ENCODE measurements at places on chromosomes 3 and 15.

DNA sequence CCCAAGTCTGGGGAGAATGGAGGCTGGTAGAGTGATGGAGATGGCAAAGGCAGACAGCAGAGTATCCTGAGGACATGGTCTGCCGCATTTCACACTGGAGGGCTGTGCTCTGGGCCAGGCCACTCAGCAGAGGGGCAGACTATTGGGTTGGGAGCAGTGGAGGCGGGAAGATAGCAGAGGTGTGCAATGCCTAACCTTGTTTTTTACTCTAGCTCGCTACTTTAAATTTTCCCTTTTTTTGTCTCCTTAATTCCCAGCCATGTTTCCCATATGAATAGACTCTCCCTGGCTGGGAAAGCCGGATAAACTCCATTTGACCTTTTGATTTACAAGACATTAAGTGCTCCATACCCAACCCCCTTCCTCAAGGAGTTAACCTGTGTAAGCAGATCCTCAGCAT lies 33.5 kb upstream of the ST6GAL1 start:
- no peak for DNase-seq

GRCh38 chr15:28935316-28935715 lies 49.5 kb downstream of the APBA2 start:
- no peak for DNase-seq

DNA sequence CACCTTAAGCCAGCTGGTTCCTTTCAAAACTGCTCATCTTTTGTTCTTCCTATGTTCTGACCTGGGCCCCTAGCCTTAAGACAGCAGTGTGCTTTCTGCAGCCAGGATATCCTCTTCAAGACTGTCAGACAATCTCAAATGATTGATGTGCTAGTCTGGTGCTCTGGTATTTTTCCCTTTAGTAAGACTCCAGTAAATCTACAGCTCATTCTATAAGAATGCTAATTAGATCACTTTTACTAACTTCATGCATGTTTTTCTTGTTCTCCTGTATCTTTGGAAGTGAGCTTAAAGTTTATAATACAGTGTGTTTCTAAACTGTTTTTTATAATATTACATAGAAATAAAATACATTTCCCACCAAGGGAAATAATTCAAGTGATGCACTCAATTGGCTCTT lies 220.9 kb upstream of the NANOGP8 start:
- no peak for DNase-seq

GRCh38 chr15:80934761-80935221 lies 54.8 kb downstream of the MESD start:
- DNase-seq: no peak

DNA sequence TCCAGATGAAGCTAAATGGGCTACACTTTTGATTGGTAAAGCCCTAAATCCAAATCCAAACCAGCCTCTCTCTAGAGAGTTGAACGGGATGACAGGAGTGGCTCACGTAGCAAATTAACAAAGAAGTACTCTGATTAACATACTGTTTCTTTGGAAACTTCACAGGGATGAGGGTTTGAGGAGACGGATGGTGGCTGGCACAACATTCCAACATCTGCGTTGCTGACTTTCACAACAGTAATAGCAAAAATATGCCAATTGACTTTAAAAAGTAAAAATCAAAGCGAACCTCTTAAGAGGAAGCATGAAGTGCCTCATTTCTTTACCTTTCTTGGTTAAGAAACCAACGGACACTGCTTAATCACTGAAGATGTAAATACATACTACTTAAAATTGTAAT lies 181.4 kb downstream of the TBL1XR1 start:
- no peak for DNase-seq

- no peak for DNase-seq
Measured at GRCh38 chr15:81161160-81161673, 27.1 kb downstream of the CFAP161 start.

DNA sequence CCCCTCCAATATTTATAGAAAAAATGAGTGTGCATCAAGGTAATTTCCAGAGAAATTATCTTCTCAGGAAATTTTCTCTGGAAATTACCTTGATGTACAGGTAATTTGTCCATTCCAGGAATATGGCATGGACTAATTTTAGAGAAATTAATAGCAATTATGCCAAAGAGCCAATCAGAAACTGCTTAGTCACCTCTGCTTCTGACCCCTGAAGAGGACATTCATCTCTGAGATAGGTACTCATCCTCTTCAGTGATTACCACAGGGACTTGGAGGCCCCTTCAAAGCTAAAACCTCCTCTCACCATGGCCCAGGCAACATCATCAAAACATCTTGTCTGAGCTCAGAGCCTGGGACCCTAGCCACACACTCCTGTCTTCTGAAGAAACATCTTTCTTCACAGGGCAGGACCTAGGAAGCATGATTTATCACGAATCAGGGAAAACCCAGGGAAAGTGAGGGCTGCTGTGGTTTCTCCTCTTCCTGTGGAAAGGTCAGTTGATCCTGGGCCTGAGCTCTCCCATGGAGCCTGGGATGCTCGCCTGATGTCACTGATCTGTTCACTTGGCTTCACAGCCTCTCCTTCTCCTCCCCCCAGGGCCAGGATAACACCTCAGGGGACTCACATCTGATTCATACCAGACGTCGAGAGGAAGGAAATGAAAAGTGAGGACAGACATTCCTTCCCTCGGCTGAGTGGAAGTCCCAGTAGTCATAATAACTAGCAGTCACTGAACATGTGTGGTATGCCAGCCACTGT lies 210.5 kb downstream of the DTWD1 start:
- no peak for DNase-seq

DNA sequence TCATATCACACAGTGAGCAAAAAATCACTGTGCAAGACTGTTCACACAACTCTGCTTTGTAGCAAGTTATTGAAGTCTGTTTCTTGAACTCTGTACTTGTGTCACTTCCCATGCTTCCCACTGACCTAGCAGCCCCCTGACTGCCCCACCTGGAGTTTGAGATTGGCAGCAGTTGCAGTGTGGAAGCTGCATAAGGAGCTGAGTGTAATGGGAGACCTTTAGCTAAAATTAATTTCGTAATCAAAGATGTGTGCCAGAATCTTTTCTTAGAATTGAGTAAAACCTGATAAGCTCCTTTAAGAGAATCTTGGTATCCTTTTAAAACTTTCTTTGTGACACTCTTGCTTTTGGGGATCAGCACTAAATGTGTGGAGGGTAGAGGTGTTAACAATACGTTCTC lies 42.8 kb downstream of the NKIRAS1 start:
- DNase-seq: no peak

DNA sequence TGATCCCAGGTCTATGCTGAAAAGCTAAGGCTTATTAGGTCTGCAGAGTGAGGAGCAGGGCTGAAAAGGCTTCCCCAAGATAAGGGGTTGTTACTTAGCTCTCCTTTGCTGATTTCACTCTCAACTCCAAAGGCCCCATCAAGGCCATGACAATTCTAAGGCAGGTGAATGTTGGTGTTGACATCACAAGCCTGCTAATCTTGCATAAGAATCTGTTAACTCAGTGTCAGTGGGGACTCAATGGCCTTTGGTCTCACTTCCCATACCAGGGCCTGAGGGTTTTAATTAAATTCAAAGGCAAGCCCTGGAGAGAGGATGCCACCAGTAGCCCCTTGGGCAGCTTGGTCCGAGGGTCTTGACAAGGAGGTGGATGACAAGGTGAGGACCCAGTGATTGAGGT lies 9.4 kb upstream of the ALAS1 start:
- no peak for DNase-seq

DNA sequence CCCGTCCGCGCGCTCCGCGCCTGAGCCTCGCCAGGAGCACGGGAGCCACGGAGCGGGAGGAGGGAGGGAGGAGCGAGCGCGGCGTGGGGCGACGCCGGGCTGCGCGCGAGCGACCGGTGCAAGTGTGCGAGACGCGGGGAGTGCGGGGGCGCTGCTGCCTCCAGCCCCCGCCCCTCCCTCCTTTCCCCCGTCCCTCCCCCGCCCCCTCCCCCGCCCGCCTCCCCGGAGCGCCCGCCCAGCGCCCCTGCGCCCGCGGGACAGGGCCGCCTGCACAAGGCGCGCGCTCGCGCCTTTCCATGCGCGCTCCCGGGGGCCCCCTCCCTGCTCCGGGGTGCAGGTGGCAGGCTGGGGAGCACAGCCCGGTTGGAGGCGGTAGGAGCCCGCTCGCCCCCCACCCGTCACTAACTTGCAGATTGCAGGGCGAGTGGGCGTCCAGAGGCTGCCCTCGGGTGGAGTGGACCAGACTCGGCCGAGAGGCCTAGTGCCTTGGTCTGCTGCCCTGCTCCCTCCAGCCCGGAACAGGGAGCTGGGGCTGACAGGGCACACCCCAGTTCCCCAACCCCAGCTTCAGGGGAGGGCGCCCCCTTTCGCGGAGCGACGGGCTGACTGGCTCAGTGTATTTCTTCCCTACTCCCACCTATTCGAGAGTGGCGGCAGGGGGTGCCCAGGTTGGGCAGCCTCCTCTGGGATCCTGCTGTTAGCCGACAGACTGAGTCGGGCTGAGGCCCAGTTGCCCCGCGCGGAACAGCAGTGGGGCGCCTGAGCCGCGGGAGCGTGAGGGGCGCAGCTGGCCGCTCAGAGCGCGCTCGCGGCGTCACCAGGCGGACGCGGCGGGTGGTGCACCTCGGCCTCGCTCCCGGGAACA lies at the start of gene WNT7A:
WNT7A (minus strand) TSS at position 126 of the 865 bp plus-strand sequence. CDS start 255 bp downstream, outside the sequence.
- DNase-seq: no peak

DNA sequence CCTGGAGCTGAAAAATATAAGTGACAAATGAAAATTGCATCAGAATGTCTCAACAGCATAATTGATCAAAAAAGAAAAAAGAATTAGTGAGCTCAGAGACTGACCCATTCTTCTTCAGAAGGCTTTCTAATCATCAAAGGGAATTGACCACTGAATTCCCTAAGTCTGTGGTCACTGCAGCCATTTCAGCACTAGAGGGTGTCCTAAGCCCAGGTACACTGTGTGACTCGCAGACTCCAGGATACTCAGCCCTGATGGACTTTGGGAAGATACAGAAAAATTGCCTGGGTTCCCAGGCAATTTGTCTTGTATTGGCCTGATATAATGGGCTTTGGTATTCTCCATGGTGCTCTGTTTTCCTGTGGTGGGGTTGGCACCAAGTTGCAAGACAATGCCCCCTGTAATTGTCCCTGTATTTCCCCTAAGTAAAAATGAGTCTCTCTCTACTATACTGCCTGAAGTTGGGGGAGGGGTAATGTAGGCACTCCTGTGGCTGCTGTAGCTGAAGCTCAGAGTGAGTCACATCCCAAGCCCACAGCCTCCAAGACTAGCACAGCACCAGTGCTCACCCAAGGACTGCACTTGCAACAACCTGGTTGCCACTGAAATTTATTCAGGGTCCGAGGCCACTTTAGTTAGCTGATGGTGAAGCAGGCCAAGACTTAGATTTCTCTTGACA lies 256.0 kb upstream of the STAC start:
- no peak for DNase-seq
